ENCODE measurements at places on chromosomes 11 and 22.

- no peak for DNase-seq
Measured at GRCh38 chr11:47861728-47862127, 13.6 kb upstream of the NUP160 start.

DNA sequence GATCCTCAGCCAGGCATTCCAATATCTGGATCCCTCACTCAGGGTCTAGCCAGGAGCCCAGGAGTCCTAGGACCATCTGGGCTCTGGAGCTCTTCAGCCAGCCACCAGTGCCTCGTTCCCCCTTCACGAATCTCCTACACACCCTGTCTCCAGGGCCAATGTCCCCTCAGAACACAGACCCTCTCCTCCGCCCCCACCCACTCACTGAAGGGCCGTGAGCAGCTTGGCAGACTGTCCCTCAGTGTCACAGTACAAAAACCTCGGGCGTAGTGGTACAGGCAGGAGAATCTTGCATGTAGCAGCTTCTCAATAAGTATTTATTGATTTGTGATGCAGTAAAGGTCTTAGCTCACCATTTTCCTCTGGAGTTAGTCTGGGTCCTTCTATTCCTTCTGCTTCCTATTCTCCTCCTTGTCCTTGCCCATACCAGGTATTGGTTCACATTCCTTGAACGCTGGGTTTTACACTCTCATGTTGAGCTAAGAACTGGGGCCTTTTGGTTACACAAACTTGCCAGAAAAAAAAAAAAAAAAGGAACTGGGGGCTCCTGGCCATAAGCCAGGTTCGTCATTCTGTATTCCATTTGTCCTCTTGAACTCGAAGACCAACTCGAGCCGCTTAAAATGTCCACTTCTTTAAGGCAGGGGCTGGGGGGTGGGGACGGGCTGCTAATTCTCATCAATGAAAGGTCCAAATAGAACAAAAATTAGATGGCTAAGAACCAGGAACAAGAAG, 2.3 kb downstream of the CXCR5 start:
- DNase-seq, result no peak

DNA sequence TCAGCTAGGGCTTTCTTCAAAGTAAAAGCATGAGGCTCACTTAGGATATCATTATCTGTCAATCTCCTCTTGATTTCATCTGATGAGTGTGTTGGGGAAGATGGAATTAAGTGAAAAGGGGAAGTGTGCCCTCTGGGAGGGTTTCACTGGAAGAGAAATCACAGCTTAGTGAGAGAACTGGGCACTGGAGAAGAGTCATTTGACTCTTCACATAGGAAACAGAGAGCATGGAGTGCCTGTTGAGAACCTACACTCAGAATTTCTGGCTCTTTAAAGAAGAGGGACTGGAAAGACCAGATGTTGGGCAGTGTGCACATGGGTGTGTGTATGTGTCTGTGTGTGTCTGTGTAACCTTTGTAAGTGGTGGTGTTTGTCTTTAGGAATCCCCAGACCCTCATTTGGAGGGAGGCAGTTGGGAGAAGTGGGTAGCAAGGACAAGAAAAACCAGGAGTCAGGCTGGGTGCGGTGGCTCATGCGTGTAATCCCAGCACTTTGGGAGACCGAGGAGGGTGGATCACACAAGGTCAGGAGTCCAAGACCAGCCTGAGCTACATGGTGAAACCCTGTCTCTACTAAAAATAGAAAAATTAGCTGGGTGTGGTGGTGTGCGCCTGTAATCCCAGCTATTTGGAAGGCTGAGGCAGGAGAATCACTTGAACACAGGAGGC, 10.0 kb downstream of the STX3 start:
- no peak for DNase-seq

GRCh38 chr22:20786048-20786447, 12.1 kb downstream of the SERPIND1 start:
- DNase-seq, result no peak

DNA sequence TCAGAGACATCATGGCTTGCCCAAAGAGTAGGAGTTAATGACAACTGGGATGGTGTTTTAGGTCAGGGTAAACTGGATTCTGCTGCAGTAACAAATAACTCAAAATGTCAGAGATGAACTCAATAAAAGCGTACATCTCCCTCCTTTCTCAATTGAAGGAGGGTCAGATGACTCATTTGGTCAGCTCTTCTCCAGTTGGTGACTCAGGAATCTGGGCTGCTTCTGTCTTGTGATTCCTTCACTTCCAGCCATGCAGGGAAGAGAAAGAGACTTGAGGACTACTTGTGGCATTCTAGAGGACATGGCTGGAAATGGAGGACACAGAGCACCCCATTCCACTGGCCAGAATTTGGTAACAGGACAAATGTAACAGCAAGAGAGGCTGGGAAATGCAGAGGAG, 3.2 kb upstream of the SYT13 start:
- DNase-seq, result no peak

- no peak for DNase-seq
Measured at GRCh38 chr22:31144223-31144622, 3.9 kb upstream of the PLA2G3 start.

DNA sequence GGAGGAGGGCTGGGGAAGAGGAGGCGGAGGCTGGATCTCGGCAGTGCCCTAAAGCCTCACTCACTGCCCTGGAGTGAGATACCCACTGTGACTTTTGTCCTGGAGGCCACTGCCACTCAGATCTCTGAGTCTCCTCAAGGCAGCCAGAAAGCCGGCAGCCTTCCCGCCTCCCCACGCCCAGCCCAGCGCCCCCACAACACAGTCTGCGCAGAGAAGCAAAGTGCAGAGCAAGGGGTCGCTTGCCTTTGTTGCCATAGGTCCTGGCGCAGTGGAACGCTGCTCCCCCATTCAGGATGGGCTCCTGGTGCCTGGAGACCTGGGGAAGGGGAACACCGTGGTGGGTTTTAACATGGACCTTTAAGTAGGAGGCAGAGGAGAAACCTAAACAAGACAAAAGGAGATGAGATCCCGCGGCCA, 17.6 kb downstream of the PATZ1 start:
- no peak for DNase-seq

DNA sequence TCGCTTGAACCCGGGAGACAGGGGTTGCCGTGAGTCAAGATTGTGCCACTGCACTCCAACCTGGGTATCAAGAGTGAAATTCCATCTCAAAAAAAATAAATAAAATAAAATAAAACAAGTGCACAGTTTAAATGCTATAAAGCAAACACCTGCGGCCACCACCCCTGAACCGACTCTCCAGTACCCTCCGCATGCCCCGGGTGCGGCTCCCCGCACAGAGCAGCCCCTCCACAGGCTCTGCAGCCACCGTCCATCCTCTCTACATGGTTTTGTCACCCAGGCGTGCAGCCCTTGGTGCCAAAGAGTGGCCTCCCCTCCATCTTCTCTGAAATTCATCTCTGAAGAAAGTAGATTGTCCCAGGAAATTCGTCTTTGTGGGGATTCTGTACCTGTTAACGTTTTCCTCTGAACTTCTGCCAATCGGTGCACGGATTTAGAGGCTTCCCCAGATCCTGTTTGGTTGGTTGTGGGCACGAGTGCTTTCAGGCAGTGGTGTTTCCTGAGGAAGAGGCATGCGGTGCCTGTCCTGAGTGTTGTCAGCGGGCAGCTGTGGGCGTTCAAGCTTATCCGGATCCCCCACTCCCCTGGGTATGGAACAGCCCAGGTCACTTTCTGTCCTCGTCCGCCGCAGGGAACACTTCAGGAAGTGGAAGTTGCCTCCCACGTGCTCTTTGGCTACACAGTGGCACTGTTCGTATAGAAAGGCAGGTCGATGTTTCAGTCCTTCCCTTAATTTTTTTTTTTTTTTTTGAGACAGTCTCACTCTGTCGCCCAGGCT, 4.1 kb downstream of the MIOX start:
- DNase-seq, result no peak

DNA sequence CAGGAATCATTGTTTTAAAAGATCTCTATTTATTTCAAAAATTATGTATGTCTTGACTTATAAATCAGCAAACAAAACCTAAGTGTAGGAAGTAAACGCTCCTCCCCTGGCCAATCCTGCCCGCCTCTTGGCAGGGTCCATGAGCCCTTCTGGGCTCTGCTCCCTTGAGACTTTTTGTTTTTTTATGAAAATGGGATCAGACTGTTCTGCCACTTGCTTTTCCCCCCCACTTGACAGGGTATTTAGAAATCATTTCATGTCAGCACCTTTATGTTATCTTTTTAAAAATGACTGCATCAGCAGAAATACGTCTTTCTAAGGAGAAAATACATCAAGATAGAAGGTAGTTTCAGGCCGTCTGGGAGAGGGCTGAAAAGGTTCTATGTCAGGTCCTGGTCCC, 35.6 kb downstream of the FBLN1 start:
- no peak for DNase-seq

DNA sequence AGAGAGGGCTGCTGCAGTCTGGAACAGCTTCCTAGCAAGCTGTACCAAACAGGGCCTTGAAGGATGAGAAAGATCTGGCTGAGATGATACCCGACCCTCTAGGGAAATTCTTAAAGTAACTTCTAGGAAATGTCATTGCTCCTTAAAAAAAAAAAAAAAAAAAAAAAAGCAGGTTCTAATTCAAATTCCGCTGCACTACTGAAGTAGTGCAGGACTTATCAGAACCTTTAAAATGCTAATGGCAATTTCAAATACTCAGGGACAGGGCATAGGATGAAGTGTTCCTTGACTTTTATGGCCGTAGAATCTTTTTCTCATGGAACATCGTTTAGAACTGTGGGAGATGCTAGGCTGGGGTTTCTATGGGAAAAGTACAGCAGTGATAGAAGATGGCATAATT, 13.1 kb downstream of the MIAT start:
- no peak for DNase-seq

- no peak for DNase-seq
Measured at GRCh38 chr11:111417766-111418435, 38.8 kb upstream of the POU2AF1 start.

- no peak for DNase-seq
Measured at GRCh38 chr11:36684840-36685801, 87.1 kb upstream of the RAG2 start.

- DNase-seq, result peak; percentile 29
Measured at GRCh38 chr11:128720522-128720985, 26.7 kb downstream of the FLI1 start.

DNA sequence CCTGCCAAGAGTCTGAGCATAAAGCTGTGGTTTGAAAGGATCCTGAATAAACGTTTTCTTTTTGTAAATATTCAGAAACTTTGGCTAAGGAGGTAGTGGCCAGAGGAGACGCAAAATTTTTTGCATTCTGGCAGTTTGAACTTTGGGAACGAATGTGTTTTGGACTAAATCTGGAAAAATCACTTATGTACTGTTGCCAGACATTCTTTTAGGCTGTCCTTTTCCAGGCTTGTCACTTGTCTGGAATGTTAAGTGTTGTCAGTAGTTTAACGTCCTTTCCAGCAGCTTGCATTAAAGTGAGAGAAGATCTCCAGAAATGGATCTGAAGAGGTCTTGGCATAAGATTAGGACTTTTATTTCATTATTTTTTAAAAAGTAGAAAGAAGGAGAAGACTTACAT, 18.5 kb downstream of the SPECC1L start:
- no peak for DNase-seq

DNA sequence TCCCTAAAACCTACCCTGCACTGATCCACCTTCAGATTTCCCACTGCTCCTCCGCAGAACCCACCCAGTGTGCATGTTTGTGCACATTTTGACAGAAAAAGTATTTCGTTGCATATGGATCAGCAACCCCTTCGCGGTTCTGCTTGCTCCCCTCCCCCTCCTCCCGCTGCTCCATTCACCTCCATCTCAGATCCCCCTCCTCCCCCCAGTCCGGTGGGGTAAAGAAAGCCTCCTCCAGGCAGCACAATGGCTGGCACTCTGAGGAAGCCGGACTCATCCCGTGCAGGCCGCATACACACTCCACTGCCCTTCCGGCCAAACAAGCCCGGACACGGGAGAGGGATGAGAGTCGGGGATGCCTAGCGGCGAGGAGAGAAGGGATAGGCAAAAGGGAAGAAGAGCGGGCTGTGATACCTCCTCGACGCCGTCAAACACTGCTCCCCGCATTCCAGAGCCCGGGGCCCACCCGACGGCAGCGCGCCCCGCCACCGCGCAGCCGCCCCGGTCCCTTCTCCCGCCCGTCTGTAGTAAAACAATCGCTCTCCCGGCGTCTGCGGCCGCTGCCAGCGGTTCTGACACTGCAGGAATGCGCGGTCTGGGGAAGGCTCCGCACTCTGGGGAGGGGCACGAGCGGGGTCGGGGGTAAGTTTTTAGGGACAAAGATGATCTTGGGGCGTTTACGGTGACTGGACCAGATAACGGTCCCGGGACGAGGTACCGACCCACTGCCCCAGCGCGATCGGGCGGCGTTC, 915 bp downstream of the FEZ1 start:
- DNase-seq, result no peak

DNA sequence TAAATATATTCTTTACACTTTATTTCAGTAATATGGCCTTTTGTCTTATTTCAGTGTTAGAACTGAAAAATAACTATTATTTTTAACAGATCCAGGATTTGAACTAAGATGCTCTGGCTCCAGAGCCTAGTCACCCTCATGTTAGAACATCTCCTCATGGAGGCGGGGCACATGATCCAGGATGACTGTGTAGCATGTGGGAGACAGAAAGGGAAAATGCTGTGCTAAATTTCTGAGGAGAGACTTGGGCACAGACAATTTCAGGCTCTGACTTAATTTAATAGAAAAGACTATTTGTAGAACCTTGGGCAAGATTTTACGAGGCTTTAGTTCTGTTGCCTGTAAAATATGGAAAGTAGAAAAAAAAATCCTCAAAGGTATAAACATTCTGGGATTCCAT, 24.1 kb downstream of the CTSC start:
- DNase-seq, result no peak

GRCh38 chr11:9144828-9145227, 53.4 kb upstream of the SCUBE2 start:
- DNase-seq, result no peak

DNA sequence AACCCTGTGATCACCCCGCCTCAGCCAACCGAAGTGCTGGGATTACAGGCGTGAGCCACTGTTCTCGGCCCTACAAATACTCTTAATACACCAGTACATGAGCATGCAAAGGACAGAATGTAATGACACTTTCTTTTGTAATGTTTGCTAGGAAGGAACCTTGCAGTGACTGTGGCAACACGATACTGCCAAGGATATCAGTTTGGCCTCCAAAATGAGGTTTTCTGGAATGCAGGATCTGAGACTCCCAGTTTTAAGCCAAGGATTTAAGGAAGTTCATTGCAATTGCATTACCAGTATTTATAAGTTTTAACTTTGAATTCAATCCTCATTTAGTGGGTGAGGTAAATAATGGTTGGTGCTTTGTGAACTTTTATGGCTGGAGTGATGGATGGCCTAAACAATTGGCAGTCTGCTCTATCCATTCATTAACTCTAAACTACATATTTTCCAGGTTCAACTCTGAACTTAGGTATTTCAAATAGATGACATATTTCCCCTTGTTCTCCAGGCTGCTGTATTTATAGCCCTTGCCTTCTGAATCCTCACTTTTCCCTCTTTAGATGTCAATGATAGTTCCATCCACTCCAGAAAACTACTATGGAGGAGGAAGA, 330.3 kb downstream of the C11orf87 start:
- no peak for DNase-seq

DNA sequence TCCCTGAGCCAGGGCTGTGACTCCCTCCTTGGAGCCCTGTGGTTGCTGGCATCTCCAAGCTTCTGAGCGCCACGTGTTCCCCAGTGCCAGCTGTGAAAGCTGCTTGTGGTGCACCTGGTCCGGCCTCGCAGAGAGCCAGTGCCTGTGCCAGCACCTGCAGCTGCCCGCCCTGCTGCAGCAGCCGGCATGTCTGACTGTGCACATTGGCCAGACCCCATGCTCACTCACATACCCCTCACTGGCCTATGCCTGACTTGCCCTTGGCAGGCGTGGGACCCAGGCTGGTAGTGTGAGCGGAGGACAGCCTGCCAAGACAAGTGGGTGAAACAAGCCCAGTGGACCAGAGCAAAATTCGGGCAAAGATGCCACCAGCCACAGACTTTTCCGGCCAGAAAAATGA, 9.8 kb downstream of the MRPL48 start:
- no peak for DNase-seq
